ENCODE measurements at places on chromosomes 2 and 18. TPM values are rescaled to one million over a fixed set of nuclear protein-coding genes. Genes with fewer than 3 reads are reported as not detected.

MEP1B gene
- 1,014 TPM for total RNA-seq

GEN1 gene
- 22.9 TPM for total RNA-seq

NTSR2 gene
- not detected for total RNA-seq

IGFBP2 gene
- total RNA-seq: 40.6 TPM

GRCh38 chr2:174004905-174005605 lies 39.9 kb upstream of the SP3 start:
- H3K36me3 ChIP-seq: no peaks in the 10 kb centered on the region
- H3K4me3 ChIP-seq: no peak overlapping the region
- no peak for DNase-seq
- no peak overlapping the region for H3K27ac ChIP-seq

GRCh38 chr2:72129681-72130340 lies 17.9 kb downstream of the CYP26B1 start:
- no peaks in the 10 kb centered on the region for H3K36me3 ChIP-seq
- no peak overlapping the region for H3K4me3 ChIP-seq
- H3K4me1 ChIP-seq: no peaks in the 10 kb centered on the region
- DNase-seq: no peak
- H3K27me3 ChIP-seq: no peaks in the 10 kb centered on the region
- H3K27ac ChIP-seq: no peak overlapping the region

DNA sequence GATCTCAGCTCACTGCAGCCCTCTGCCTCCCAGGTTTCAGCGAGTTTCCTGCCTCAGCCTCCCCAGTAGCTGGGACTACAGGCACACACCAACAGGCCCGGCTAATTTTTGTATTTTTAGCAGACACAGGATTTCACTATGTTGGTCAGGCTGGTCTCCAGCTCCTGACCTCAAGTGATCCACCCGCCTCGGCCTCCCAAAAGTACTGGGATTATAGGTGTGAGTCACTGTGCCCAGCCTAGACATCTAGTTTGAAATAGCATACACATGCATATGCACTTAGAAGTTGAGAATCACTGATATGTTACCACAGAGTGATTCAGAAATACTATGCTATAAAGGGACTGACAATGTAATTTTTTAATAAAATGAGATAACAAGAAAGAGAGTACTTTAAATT lies 69.8 kb upstream of the CDKL4 start:
- H3K4me3 ChIP-seq: no peak overlapping the region
- no peak overlapping the region for H3K27ac ChIP-seq
- no peak for DNase-seq
- no peaks in the 10 kb centered on the region for H3K4me1 ChIP-seq

DNA sequence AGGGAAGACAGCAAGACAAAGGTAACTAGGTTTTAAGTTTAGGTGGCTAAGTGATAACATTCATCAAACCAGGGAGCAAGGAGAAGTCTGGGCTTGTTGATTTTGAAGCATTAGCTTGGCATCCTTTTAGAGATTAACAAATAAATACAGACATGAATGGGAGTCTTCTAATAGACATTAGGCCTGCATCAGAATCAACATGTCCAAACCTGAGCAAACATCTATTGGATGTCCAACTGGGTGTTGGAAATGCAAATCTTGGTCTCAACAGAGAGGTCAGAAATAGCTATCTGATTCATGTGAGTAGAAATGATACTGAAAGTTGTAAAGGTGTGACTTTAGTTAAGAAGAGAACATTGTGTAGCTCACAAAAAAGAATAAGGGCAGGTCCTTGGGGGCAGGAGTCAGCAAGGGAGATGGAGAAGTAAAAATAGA lies 85.5 kb upstream of the RND3 start:
- H3K4me3 ChIP-seq: no peak overlapping the region
- no peaks in the 10 kb centered on the region for H3K36me3 ChIP-seq
- DNase-seq: no peak
- H3K27ac ChIP-seq: no peak overlapping the region

CCL20 gene
- 14.0 TPM for total RNA-seq

HOXD11 gene
- total RNA-seq: not detected

- H3K36me3 ChIP-seq: no peaks in the 10 kb centered on the region
- no peak overlapping the region for H3K27ac ChIP-seq
- DNase-seq: no peak
- no peaks in the 10 kb centered on the region for H3K4me1 ChIP-seq
Measured at GRCh38 chr2:96921561-96922319, 51.9 kb upstream of the SEMA4C start.

ARMC9 gene
- 10.0 TPM for total RNA-seq

GRCh38 chr2:239790721-239791120 lies 234.4 kb downstream of the NDUFA10 start:
- H3K4me3 ChIP-seq: no peak overlapping the region
- DNase-seq: no peak
- H3K4me1 ChIP-seq: no peaks in the 10 kb centered on the region
- no peak overlapping the region for H3K27ac ChIP-seq

DNAH6 gene
- 4.2 TPM for total RNA-seq

DNA sequence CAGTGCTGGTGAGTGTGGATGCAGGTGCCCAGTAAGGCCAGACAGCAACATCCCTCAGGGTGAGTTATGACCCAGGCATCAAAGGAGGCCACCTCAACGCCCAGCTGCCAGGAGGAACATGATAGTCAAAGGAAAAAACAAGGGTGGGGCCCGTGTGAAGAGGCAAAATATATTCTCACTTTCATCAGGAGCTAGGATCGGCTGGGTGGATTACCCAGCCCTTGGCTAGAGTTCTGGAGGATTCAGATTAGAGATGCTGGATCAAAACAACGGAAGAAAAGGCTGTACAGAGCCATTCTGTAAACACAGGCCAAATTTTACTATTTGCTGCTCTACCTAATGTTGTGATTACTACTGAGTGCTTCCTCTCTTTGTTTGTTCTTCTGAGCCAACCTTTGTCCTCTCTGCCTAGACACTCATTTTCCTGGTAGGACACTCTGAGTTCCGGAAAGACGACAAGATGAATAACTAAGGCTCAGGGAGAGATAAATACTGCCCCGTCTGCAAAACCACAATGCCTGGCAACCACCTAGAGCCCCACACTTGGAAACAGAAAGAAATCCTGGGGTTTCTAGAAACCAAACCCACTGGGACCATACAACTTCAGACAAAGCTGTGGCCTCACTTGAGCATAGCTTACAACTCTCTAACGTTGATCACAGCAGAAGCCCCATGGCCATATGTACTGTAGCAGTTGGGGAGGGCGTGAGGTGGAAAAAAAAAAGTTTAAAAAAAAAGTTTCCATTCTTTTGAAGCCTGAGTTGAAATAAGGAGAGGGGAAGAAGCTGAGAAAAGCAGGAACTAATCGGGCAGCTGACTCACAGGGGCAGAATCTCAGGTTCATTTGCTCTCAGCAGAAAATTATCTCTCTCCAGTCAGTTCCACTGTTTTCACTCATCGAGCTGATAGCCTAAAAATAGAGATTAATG lies 17.8 kb upstream of the PMAIP1 start:
- peak; percentile 56 for DNase-seq
- peaks cover 10% of the 10 kb centered on the region for H3K4me1 ChIP-seq
- H3K36me3 ChIP-seq: no peaks in the 10 kb centered on the region
- H3K27me3 ChIP-seq: no peaks in the 10 kb centered on the region

CD226 gene
- 3.5 TPM for total RNA-seq

DSG2 gene
- 173 TPM for total RNA-seq

- no peaks in the 10 kb centered on the region for H3K27me3 ChIP-seq
- DNase-seq: no peak
- no peaks in the 10 kb centered on the region for H3K4me1 ChIP-seq
- peak within 1 kb of the TSS; percentile 39 for H3K4me3 ChIP-seq
- no peaks in the 10 kb centered on the region for H3K36me3 ChIP-seq
Measured at GRCh38 chr2:186848873-186849578, at the start of gene ZSWIM2. Gene ZSWIM2, minus strand, starts transcription at chr2:186849170. Its CDS starts 40 bp downstream, at chr2:186849130.

POTEI gene
- total RNA-seq: 0.53 TPM

- no peak overlapping the region for H3K4me3 ChIP-seq
- no peak overlapping the region for H3K27ac ChIP-seq
- H3K27me3 ChIP-seq: no peaks in the 10 kb centered on the region
- peaks cover 1% of the 10 kb centered on the region for H3K4me1 ChIP-seq
- DNase-seq: no peak
Measured at GRCh38 chr2:9945596-9945995, 5.9 kb upstream of the GRHL1 start.

PJVK gene
- 3.1 TPM for total RNA-seq

ERICH2 gene
- not detected for total RNA-seq

POTEJ gene
- not detected for total RNA-seq

TNFAIP6 gene
- total RNA-seq: not detected

DNA sequence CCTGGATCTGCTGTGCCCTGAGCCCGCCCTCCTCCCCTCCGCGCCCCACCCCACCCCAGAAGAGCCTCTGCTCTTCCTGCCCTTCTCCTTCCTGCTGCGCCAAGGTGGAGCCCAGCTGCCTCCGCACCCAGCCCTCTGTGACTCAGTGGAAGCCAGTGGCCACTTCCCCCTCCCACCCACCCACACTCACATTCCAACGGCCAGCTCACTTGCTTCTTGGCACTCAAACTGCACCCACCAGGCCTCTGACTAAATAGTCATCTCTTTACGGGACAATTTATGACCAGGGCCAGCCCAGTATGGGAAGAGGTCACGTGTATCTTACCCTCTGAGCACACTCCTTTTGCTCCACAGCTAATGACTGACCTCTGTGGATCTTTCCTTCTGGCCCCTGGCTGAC lies 150.4 kb upstream of the SLC1A4 start:
- no peaks in the 10 kb centered on the region for H3K27me3 ChIP-seq
- H3K36me3 ChIP-seq: no peaks in the 10 kb centered on the region
- no peak overlapping the region for H3K27ac ChIP-seq
- H3K4me1 ChIP-seq: no peaks in the 10 kb centered on the region
- no peak overlapping the region for H3K4me3 ChIP-seq

- H3K27me3 ChIP-seq: no peaks in the 10 kb centered on the region
- H3K27ac ChIP-seq: peak overlapping the region; percentile 84
- peak overlapping the region; percentile 91 for H3K4me3 ChIP-seq
- H3K4me1 ChIP-seq: peaks cover 29% of the 10 kb centered on the region
Measured at GRCh38 chr2:177391822-177392372, 676 bp upstream of the AGPS start.

DNA sequence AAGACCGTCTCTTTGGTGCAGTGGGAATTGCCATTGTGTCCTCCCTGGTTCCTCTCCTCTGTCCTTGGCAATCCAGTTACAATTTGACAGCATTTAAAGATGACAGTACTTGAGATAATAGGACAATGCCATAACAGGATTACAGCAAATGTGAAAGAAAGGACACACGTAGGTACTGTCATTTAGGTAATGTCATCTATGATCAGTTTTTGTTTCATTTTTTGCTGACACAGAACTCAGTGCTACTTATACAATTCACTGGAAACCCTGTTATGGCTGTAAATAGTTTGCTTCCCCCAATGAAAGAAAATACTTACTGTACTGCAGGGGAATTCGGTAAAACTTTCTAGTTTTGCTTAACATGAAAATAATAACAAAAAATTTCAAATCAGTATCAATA lies 65.2 kb downstream of the BCL11A start:
- H3K27ac ChIP-seq: no peak overlapping the region
- H3K36me3 ChIP-seq: no peaks in the 10 kb centered on the region
- no peak overlapping the region for H3K4me3 ChIP-seq
- DNase-seq: no peak
